ENCODE measurements at places on chromosomes 2 and 18.

DNA sequence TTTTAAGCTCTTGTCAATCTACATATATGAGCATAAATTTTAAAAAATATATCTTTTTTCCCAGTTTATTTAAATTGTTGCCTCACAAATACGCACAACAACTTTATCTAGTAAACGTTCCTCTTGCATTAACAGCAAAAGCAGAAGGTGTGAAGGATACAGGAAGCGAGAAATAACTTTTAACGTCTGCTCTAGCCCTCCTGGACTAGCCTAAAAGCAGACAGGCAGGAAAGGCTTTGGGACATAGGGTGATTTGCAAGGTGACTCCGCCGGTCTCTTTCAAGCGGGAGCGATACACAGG, 434 bp upstream of the DUSP19 start:
- DNase-seq: no peak

GRCh38 chr18:65788373-65788772, 37.6 kb downstream of the CDH7 start:
- no peak for DNase-seq

- no peak for DNase-seq
These were observed 44.1 kb upstream of the TTC39C start for GRCh38 chr18:23970161-23971096.

DNA sequence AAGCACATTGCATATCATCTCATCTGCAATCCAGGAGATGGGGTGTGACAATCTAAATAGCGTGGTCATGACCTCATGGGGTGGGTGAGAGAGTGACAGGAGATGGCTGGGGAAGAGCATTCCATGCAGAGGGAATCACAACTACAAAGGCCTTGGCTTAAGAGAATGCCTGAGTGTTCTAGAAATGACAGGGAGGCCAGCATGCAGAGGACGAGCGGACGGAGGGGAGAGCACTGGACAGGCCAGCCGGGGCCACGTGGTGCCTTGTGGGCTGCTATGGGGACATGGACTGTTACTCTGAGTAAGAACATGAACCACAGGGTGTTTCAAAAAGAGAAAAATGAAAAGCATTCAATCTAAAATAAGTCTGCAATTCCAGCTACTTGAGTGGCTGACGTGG, 117.9 kb upstream of the ODC1 start:
- no peak for DNase-seq

DNA sequence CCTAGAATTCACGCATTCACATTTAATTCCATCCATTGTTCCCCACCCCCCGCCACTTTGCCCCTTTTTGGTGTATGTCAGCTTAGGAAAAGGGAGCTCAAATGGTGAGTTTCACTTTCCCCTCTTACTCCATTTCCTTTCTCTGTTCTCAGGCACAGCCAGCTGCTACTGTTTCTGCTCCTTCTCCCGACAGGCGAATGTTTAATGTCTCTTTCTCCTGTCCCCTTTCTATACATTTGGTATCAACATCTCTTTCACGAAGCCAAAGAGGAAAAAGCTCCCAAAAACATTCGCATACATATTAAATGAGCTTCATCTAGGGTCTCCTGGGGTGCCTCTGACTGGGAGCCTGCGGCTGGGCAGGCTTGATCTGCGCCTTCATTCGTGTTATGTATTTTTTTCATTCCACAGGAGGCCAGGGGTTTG, 124.2 kb upstream of the SATB2 start:
- no peak for DNase-seq

GRCh38 chr2:168198476-168199207, 48.8 kb downstream of the STK39 start:
- no peak for DNase-seq

DNA sequence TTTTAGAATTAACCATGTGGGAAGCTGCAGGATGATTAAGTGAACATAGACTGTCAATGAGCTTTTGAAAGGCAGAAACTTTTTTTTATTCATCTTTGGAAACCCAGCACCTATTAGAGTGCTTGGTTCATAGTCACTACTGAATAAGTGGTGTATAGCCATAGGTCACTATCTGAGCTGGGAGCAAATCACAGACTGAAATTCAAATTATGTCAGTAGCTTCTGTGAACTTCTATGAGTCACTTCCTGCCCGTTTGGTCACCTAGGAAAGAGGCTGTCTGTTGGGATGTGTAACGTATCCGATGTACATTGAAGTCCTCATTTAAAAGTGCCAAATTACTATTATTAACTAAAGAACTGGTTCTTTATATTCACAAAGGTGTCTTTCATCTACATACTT, 20.5 kb upstream of the SLC40A1 start:
- no peak for DNase-seq

- DNase-seq: no peak
These were observed 11.0 kb upstream of the RALB start for GRCh38 chr2:120241684-120242083.

DNA sequence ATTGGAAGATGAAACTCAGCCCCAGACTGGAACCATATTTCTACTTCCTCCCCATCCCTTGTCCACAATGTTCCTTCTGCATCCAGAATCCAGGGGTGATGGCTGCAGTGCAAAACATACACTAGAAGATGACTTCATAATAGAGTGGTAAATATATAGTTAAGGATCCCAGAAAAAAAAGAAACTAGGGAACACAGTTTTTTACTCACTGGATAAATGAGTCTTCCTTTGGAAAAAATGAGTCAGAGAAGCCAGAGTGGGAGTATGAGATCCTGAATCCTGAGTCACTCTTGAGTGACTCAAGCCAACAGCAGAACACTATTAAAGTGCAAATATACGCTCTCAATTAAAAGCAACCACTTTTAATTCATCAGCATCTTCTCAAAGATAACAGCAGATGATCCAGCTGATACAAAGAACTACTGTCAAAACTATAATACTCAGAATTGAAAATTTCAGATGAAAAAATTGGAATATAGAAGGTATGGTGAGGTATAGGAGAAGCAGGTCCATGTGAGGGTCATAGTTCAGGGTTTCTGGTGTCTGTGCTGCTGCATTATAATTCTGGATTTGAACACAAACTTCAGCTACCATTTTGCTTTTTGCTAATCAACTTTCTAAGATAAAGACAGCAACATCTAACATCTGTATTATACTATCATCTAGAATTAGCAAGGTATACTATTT, 987.2 kb upstream of the CDH2 start:
- no peak for DNase-seq

DNA sequence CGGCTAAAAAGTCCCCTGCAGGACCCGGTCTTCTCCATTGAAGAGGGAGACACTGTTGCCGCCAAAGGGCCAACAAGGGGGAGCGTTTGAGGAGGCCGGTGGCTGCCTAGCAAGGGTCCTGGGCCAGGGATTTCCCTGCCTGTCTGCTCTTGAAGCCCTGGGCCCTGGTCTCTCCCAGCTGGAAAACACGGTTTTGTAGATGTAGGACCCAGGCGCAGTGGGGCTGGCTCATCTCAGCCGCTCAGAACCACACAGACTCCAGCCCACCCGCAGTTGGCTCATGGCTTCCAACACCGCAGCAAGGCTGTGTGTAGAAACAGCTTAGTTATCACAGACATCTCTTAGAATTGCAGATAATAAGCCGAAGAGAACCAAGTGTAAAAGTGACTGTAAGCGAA, 57.1 kb upstream of the TWIST2 start:
- no peak for DNase-seq

DNA sequence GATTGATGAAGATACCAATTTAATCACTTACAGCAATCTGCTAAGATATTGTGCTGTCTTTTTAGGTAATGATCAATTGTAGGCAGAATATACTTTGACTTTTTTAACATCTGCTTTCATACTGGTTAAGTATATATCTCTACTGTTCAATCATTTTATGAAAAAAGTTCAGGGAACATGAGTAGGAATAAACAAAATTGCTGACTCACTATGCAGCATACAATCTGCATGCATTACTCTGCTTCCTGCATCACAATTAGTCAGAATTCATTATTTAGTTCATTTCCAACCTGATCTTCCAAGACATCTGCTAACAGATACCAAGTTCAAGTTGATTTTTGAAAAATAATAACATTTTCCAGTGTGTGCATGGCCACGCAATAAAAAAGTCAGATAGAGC, 1430.4 kb upstream of the LRRTM1 start:
- no peak for DNase-seq

GRCh38 chr2:100043891-100044255, 98.5 kb downstream of the AFF3 start:
- DNase-seq: no peak

GRCh38 chr2:219514196-219514761, at the start of gene ASIC4:
Gene ASIC4 (plus strand): TSS chr2:219514482. CDS start chr2:219514725, 243 bp downstream.
- DNase-seq: no peak

DNA sequence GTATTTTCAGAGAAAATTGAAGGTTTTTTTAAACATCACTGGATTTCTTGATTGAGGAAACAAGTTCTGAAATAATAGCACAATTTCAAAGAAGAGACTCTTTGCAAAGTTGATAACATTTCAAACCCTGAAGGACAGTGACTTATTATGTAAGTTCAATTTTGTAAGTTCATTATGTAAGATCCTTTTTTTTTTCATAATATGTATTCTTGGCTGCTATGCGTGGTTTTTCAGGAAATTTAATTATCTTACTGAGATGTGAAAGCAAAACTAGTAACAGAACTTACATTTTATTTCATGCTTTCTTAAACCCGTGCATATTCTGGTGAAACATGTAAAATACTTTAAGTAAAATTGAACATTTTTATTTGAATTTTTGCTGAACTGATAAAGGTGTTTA, 65.4 kb downstream of the RIF1 start:
- no peak for DNase-seq

DNA sequence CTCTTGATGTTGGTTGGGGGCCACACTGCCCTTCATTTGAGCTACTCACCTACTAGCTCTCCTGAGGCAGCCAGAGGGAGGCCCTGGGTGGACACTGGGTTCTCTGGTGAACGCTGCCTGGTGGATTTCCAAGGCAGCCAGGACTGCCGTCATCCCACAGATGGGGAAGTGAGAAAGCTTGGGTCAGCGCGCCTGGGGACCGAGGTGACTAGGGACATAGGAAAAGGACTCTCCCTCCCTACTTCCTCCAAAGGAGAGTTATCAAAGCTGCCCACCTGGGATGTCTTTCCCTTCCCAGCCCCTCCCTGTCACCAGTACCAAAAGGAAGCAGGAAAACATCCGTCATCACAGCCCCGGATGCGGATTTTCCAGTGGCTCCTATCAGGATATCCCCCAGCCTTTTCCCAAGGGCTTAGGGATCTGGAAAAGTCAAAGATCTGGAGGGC, 3.8 kb upstream of the SEMA4C start:
- DNase-seq: no peak

- DNase-seq: no peak
These were observed 51.8 kb downstream of the LDLRAD4 start for GRCh38 chr18:13270279-13270855.

GRCh38 chr2:239768907-239769553, 256.1 kb downstream of the NDUFA10 start:
- no peak for DNase-seq

DNA sequence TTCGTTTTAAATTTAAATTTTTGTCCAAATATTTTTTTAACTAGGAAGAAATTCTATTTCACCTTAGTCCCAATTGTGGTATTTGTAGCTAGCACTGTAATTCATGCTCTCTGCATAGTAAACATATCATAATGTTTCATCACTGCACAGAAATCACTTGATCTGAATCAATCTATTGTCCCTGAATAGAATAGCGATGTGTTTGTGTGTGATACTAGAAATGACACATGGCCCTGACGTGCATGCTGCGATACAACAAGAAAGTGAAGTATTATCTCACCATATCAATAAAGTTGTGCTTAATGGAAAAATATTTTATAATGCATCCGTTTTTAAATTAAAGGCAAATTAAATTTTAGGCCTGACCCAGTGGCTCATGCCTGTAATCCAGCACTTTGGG, 10.0 kb downstream of the TTL start:
- DNase-seq: no peak

DNA sequence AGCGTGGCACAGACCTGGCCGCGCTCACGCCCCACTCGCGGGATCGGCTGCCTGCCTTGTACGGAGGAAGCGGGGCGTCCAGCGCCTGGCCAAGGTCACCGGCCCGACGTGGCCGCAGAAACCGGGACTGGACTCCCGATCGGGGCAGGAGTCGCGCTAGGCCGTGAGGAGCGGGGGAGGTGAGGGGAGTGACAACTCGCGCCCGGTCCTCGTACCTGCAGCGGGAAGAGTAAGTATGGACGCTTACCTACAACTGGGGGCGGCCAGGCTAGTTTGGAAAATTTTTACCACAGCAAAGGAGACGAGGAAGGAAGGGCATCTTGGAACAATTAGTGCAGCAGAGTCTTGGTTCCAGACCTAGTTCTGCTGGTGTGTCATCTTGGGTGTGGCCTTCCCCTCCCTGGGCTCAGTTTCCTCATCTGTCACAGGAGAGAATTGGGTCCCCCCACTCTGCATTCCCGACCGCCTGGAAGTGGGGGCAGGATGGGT, 693 bp downstream of the UBE2F start:
- no peak for DNase-seq

DNA sequence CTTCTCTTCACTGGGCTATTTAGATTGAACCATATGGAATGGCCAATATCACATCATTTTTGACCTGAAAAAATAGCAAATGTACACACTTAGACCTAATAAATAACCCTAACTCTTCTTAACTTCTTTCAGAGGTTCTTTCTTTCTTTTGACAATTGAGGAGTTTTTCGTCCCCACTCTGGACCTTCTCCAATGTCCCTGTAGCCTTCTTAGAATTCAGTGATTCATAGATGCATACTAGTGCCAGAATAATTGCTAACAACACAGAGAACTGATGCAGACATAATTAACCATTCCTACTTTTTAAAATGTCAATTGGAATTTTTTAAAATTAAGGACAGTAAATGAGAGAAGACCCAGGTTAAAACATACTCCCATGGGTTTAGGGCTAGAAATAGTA, 20.0 kb downstream of the DAPL1 start:
- DNase-seq: no peak

- DNase-seq: no peak
These were observed 100.7 kb downstream of the NUP35 start for GRCh38 chr2:183224948-183225347.

DNA sequence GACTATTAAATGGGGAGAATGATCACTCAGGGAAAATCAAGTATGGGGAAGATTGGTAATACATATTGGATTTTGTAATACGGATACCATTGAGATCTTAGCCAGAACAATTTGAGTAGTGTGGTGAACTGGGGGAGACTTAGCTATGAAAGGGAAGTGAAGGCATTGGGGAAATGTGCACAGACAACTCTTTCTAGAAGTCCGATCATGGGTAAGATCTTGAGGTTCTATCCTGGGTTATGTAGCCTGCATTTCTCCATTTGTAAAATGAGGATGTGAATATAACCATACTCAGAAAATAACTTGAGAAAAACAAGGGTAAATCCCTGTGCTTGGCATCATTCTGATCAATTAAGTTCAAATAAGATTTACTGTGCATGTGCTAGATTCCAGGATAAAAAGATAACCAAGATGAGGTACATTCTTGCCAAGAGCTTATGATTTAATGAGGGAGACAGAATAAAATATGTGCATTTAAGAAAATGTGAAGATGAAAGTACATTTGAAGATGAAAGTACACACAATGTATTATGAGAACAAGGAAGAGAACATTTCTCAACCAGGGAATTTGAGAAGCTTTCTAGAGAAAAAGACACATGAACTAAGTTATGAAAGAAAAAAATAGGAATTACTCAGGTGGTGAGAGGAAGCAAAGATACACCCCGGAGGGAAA, 49.5 kb downstream of the SLC40A1 start:
- DNase-seq: no peak
